ENCODE measurements at places on chromosomes 11 and 22. TPM values are rescaled to one million over a fixed set of nuclear protein-coding genes. Genes with fewer than 3 reads are reported as not detected.
A peak's percentile ranks its signal among the peaks of the same experiment; 100 is the strongest.

DNA sequence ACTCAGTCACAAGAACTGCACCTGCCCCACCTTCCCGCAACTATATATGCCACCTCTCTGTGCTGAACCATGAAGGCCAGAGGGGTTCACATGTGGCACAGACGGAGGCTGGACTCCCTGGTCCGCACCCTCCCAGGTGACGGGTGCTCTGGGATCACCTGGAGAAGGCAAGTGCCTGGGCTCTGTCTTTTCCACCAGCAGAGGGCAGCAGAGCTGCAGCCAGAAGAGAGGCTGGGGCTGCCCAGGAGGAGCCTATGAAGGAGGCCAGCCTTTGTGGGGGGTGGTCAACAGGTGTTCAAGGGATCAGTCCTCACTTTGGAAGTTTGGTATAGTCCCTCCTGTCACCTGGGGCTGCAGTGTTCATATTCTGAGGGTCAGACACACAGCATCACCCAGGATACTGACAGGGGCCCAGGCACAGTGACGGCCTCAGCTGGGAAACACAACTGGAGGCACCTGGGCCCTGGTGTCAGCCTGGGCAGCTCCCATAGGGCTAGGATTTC is 39.2 kb upstream of the IGLL5 start:
- no peak overlapping the region for H3K4me3 ChIP-seq
- no peaks in the 10 kb centered on the region for H3K36me3 ChIP-seq
- H3K27ac ChIP-seq, result no peak overlapping the region
- DNase-seq, result peak; percentile 57
- H3K4me1 ChIP-seq, result peaks cover 10% of the 10 kb centered on the region

DNA sequence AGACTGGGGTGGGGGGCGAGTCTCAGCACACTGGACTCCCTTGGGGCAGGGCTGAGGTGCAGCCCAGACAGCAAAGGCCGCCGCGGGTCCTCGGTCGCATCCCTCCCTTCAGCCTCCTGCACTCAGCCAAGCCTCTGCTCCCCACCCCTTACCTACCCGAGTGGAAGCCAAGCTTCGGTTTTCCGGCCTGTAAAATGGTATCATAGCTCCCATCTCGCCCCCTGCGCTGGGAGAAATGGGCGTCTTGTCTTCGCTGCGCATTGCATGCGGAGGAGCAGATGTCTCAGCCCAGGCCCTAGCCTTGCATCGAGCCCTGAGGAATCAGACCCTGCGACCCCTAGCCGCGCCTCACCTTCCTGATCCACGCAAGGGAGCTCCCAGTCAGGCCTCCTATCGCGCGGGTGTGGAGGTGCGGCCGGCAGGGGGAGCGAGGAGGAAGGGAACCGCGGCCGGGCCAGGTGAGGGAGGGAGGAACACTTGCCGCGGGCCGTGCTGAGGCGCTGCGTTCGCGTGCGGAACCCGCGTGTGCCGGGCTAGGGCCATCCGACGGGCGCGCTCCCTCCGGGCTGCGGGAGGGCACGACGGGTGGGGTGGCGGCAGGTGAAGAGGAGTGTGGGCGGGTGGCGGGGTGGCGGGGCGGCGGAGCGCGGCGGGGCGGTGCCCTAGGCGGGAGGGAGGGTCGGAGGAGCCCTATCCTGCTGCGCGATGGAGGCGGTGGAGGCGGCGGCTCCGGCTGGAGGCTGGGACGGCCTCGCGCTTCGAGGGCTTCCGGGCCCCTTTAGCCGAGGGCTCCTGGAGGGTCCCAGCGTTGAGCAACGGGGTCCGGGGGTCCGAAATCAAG is 4.1 kb upstream of the TBX1 start:
- peaks cover 5% of the 10 kb centered on the region for H3K27me3 ChIP-seq
- no peaks in the 10 kb centered on the region for H3K36me3 ChIP-seq
- H3K4me1 ChIP-seq, result peaks cover 38% of the 10 kb centered on the region
- peak; percentile 56 for DNase-seq

- H3K36me3 ChIP-seq, result no peaks in the 10 kb centered on the region
- H3K27me3 ChIP-seq, result no peaks in the 10 kb centered on the region
- H3K4me1 ChIP-seq, result no peaks in the 10 kb centered on the region
- no peak overlapping the region for H3K27ac ChIP-seq
- no peak overlapping the region for H3K4me3 ChIP-seq
- DNase-seq, result no peak
Measured at GRCh38 chr22:32587449-32587848, 112.8 kb downstream of the FBXO7 start.

CRACR2B gene
- 0.18 TPM for polyA plus RNA-seq

- no peak overlapping the region for H3K27ac ChIP-seq
- no peaks in the 10 kb centered on the region for H3K4me1 ChIP-seq
- no peaks in the 10 kb centered on the region for H3K36me3 ChIP-seq
Measured at GRCh38 chr11:60502221-60502775, 9.7 kb downstream of the MS4A12 start.

ME3 gene
- polyA plus RNA-seq, result 0.18 TPM
